Left ventricle myocardium inferior (tissue), 1 donor: ENCODE measurements at places on chromosomes 13 and 19. TPM values are rescaled to one million over a fixed set of nuclear protein-coding genes. Genes with fewer than 3 reads are reported as not detected.

The ALG11 gene
- total RNA-seq: 22.7 TPM

The ERICH4 gene
- not detected for total RNA-seq

The ZNF497 gene
- 0.41 TPM for total RNA-seq

The CYP4F2 gene
- not detected for total RNA-seq

The UNC13A gene
- 0.05 TPM for total RNA-seq

The FSD1 gene
- not detected for total RNA-seq

The ONECUT3 gene
- not detected for total RNA-seq

The LILRB1 gene
- total RNA-seq: 1.5 TPM

- DNase-seq: no peak
Observed at GRCh38 chr13:29587645-29588044, 7.8 kb downstream of the SLC7A1 start.

GRCh38 chr19:39270036-39270871 is 2.1 kb downstream of the IFNL2 start:
- DNase-seq: no peak

DNA sequence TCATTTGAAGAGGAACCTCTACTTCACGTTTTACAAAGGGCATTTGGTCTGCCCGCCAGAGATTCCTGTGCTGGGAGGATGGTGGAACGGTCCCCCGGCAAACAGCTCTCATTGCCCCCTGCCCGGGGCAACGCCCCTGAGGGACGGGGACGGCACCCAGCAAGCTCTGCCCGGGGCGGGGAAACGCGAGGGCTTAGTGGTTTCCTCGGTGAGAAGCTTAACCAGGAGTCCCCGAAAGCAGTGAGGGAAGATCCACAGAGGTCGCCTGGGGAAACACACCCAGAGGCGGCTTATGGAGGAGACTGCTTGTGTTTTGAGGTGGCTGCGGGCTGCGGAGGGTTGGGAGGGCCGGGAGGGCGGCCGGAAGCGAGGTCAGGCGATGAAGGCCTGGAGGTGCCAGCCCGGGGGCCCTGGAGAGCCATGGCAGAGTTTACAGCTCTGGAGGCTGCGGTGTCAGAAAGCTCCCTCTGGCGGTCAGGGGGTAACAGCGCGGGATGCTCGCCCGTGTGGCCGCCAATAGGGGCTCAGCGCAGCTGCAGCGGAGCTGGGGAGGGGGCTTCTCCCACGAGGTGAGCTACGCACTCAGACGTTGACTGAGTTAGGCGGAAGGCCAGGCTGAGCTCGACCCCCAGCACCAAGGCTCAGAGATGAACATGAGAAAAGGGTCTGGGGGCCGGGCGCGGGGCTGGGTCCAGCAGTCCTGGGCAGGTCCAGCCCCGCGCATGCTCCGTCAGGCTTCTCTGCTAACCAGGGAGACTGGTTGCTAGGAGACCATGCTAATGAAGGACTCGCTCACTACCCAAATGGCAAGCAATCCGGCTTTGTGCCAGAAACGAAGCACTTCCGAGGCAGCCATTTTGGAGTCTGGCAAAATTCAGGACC is 652 bp upstream of the TPGS1 start:
- peak; percentile 96 for DNase-seq

- DNase-seq: no peak
Observed at GRCh38 chr13:72599178-72599743, 128.2 kb downstream of the MZT1 start.

DNA sequence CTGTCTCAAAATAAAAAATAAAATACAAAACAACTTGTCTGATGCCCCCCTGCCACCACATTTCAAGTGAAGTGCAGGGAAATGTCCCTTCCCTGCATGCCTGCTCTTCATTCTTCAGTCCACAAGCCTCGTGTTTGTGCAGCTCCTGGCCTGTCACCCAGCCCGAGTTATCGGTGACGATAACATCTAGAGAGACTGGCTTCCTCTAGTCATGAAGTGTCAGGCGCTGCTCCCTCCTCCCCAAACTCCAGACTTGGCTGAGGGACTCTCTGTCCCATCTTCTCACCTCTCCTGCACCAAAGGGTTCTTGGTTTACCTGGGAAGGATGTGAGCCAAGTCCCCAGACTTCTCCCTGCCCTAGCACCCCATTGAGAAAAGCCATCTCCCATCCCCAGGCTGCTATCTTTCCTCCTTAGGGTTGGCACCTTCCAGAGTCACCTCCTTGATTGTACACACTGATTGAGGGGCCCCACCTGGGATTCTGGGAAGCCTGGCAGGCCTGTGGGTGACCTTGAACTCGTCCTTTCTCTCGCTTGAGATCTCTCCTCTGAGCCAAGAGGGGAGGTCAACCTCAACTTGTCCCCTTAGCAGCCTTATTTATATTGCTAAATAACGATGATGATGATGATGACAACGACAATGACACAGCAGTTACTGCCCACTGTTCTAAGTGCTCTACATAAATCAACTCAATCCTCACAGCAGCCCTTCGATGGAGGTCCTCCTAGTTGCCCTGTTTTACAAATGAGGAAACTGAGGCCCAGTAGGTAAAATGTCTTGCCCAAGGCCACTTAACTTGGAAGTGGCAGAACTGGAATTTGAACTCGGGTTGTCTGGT is 13.1 kb upstream of the PLAUR start:
- DNase-seq: no peak

DNA sequence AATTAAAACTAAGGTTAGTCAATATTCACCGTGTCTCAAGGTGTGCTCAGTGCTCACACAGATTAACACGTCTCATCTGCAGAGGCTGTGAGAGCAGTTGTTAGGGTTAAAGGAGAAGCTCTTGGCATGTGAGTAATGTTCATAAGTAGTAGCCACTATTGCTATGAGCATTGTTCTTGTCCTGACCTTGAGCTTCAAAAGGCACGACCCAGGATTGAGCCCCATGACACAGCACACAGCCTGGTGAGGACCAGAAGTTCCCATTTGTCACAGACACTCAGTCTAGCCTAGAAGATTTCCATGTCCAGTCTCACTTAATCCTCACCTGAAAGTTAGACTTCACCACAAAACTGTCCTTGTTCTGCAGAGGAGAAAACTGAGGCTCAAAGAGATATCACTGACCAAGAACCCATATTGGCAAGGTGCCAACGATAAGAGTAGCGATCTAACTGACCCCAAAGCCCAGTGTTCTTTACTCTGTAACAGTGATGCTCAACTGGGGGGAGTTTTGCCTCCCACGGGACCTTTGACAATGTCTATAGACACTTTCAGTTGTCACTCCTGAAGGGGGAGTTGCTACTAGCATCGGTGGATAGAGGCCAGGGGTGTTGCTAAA is 26.0 kb downstream of the FPR3 start:
- DNase-seq: no peak

DNA sequence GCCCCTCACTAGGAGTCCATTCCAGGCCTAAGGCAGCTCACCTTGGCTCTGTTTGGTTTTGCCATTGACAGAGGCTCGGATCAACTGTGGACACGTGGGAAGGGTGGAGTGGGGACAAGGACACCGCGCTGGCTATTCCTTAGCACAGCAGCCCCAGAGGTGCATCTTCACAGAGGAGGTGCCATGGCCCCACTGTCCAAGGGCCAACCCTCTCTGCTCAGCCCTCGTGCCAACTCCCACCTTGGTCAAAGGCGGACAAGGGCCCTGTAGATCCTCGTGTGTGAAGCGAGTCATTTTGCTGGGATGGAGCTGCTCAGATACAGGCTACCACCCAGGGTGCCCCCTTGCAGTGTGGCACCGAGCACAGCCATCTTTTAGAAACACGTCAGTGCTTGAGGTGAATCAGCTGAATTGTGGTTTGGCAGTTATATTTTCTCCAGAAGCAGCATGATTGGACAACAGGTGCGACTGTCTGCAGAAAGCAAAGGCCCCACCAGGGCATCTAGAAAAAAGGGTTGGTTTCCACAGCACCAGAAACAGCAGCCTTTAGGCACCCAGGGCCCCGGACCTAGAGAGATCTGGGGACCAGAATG is 192.1 kb upstream of the GPR12 start:
- DNase-seq: no peak

GRCh38 chr13:66492479-66492878 is 737.7 kb downstream of the PCDH9 start:
- DNase-seq: no peak

- DNase-seq: no peak
Observed at GRCh38 chr19:32802840-32803239, 66.7 kb downstream of the SLC7A9 start.

DNA sequence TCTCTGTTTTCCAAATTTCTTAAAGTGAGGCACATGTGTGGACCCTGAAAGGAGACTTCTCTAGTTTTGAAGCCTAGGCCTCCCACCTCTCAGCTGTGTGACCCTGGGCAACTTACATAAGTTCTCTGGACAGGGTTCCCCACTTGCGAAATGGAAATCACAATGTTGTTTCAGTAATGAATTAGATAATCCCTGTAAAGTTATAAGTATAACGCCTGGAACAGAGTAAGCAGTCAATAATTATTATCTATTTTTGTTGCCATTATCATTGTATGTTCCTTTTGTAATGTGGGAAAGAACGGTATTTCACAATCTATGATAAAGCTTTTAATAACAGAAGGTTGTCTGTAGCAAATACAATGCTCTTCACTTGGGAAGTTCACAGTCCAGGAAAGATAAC is 437.3 kb upstream of the ZNF507 start:
- no peak for DNase-seq

- no peak for DNase-seq
Observed at GRCh38 chr13:76266561-76266960, 619.6 kb downstream of the KCTD12 start.

GRCh38 chr13:89554801-89555200 is 1792.7 kb upstream of the MIR17HG start:
- DNase-seq: no peak

DNA sequence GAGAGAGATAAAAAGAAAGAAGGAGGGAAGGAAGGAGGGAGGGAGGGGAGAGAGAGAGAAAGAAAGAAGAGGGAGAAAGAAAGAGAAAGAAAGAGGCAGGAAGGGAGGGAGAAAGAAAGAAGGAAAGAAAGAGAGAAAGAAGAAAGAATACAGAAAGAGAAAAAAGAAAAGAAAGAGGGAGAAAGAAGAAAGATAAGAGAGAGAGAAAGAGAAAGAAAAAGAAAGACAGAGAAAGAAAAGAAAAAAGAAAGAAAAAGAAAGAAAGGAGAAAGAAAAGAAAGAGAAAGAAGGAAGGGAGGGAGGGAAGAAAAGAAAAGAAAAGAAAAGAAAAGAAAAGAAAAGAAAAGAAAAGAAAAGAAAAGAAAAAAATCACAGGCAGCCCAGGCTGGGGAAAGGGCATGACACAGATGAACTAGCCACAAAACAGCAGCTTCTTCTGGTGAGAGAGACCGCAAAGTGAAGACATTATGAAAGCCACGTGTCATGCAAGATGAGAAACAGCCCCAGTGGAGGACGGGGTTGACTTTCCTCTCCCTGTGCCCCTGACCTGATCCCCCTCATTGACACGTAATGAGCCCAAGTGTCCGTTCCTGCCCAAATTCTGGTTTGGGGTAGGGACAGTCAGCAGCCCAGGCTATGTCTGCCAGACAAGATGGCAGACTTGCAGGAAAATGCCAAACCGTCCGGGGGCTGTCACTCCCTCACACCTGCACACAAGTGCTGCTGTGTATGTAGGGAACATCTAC is 102.1 kb downstream of the INSR start:
- DNase-seq: no peak

DNA sequence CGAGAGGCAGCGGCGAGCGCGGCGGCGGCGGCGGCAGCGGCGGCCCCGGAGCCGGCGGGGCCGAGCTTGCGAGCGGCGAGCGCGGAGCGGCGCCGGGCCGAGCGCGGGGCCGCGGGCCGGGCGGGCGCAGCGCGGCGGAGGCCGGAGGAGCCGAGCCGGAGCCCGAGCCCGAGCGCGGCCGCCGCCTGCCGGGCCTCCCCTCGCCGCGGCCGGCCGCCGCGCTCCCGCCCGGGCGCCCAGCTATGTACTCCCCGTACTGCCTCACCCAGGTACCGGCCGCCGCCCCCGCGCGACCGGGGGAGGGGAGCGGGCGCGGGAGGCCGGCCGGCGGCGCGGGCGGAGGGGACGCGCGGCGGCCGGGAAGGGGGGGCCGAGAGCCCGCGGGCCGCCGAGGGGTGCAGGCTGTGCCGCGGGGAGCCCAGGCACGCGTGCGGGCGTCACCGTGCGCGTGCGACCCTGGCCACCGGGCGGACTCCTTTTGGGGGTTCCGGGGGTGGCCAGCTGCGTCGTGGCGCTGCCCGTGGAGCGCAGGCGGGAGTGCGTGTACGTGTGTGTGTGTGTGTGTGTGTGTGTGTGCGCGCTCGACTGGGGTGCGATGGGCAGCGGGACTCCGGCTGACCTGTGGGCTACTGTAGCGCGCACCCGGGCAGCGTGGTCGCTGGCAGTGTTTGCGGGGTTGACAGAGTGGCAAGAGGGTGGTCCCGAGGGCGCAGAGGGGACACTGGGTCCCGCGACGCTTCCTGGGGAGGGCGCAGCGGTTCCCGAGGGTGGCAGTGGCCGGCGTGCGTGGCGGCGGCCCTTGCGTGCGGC is 526 bp downstream of the NFIX start:
- DNase-seq: no peak

DNA sequence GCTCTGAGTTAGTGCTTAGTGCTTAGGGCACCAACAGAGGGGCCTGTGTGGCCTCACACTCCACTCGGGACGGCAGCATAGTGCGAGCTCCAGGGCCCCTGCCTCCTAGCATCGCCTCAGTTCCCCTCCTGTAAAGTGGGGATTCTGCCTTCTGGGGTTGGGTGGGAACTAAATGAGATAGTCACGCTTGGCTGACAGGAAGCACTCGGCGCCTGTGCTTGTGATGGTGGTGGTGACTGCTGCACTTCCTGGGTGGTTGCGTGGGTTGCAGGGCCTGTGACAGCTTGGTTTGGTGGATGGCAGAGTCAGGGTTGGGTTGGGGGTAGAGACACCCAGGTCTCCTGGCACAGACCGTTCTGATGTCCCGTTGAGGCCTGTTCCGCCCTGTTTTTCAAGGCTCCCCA is 7.7 kb downstream of the PLEKHF1 start:
- DNase-seq: no peak

DNA sequence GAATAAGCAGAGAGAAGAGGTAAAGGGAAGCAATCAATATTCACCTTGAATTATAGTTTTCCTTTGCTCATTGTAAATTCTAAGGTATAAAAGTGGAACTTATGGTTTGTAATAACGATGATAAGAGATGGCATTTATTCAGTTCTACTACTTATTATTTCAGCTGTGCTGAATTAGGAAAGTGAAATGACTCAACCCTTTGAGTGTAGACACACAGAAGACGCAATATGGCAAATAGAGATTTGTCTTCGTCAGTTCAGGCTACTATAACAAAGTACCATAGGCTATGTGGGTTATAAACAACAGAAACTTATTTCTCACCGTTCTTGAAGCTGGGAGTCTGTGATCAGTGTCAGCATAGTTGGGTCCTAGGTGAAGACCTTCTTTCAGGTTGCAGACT is 713.0 kb upstream of the PCDH9 start:
- no peak for DNase-seq

- no peak for DNase-seq
Observed at GRCh38 chr13:40197936-40198595, 468.4 kb downstream of the FOXO1 start.

- peak; percentile 87 for DNase-seq
Observed at GRCh38 chr19:1243768-1244692, 2.5 kb downstream of the ATP5F1D start.

GRCh38 chr19:18401580-18402112 is 4.2 kb upstream of the LRRC25 start:
- peak; percentile 63 for DNase-seq

DNA sequence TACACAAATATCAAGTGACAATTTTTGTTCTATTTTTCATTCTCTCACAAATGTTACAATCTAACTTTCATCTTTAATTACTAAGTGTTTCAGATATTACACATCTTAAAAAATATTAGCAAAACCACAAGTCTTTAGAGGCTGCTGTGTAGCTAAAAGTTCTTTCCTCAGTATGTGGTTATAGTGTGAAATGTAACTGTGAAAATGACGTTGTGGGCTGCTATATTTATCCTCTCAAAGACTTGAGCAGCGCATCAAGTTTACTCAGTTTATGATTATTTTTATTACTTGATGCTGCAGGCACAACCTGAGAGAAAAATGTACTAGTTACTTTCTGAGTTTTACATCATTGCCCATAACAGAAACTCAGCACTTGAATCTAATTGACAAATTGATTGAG is 2860.6 kb upstream of the PCDH20 start:
- DNase-seq: no peak
